ENCODE measurements at places on chromosomes 5 and 9.
A peak's percentile ranks its signal among the peaks of the same experiment; 100 is the strongest.

GRCh38 chr9:132885720-132886333, 7.1 kb downstream of the SPACA9 start:
- DNase-seq, result no peak

DNA sequence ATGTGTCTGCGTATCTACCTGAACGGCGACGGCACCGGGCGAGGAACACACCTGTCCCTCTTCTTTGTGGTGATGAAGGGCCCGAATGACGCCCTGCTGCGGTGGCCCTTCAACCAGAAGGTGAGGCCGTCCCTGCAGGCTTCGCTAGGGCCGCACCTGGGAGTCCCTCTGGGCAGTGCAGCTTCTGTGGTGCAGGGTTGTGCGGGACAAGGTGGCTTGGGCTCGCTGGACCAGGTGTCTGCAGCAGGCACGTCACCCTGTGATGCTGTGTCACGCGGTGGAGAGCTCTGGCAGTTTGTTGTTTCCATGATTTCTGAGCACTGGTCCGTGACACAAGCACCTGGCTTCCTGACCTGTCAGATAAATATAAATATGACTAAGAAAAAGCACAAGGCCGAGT, 20.7 kb downstream of the FBXW5 start:
- no peak for DNase-seq

- DNase-seq, result no peak
Observed at GRCh38 chr5:163773226-163773625, 267.8 kb downstream of the MAT2B start.

DNA sequence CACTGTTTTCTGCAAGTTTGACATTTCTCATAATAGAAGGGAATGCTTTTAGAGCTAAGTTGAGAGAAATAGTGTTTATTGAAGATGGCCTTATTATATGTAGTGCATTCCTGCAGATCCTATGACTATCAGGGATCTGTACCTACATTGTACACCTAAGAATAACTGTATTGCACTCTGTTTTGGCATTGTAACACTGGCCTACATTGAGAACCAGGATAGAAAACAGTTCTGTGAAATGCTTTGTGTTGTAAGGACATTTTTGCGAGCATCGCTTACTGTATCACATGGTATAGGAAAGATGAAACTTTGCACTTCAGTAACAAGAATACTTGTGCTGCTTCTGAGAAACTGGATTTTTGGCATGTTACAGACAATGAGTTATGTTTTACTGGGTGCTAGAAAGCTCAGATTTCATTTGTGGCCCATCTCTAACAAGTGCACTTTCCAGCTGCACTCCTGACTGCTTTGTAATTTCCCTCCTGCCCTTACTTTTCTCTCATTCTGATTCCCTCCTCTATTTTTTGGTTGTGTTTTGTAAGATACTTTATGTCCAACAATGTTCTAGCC, 30.6 kb downstream of the C9orf85 start:
- no peak for DNase-seq

GRCh38 chr5:132253452-132254320, 3.8 kb upstream of the PDLIM4 start:
- DNase-seq, result no peak

DNA sequence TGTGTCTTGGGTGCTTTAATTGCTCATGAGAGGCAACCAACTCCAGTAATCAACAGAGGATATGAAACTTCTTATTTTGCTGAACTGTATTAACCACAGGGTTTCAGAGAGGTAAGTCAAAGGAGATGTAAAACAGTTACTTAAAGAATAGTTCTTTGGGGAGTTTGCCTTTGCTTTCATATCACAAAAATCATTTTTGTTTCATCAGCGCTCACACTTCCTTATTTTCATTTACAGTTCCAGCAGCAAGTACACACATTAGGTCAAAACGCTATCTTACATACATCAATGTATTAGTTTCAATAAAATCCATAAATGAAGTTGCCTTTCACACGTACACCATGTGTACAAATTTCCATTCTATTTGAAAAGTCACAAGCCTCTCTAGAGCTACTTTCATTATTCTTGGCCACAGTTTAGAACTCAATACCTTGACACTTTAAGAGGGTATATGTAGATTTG, 50.1 kb downstream of the ST8SIA4 start:
- no peak for DNase-seq

DNA sequence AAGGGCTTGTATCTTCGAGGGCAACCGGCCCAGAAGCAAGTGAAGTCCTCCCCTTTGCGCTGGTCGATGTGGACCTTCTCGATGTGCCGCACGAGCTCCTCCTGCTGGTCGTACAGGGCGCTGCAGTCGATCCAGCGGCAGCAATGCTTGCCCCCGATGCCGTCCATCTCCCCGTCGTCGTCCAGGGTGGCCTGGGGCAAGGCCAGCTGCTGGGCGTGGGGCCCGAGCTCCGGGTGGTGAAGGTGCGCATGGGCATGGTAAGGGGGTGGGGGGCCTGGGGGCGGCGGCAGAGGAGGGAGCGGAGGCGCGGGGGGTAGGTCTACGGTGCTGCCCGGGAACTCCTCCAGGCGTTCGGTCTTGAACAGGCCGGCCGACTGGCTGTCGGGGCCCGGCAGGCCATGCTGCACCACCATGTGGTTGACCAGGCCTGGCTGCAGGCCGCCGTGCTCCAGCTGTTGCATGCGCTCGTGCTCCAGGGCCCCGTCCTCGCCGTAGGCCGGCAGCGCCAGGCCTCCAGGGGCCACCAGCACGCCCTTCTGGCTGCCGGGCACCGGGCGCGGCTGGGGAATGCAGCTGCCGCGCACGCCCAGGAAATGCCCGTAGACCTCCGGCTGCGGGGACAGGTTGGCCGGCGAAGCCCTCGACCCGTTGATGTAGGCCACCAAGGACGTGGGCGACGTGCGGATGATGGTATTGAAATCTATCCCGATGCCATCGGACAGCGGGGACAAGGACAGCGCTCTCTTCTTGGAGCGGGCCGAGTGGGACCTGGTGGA, 181.8 kb downstream of the GLIS3 start:
- DNase-seq, result peak; percentile 1

DNA sequence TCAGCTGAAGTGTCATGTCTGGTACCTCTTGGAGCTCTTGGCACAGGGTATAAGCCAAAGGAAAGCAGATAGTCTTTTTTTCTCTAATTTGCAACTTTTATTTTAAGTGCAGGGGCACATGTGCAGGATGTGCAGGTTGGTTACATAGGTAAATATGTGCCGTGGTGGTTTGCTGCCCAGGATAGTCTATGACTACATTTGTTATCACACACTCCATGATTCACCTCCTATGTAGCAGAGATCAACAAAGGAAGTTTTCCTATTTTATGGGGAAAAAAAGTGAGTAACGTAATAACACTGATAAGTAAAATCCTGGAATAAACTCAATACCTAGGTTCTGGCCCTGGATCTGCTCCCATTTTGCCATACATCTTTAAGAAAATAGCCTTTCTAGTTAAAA, 234.6 kb downstream of the CAAP1 start:
- DNase-seq, result no peak

DNA sequence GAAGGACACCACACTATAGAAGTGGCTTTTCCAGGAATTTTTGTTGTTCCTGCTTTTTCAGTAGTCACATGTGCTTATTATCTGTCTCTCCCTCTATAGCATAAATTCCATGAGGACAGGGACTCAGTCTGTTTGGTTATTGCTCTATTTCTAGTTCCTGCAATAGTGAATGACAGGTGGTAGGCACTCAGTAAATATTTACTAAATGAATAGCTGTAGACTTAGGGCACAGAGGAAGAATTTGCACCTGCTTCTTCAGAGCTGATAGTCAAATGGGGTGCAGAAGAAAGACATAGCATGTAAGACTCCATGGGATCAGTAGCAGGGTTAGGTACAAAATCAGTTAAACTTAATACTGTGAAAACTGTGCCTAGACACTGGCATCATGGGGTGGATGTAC, 580.2 kb downstream of the CCDC171 start:
- no peak for DNase-seq

- DNase-seq, result no peak
Observed at GRCh38 chr5:129679671-129680070, 68.2 kb upstream of the MINAR2 start.

DNA sequence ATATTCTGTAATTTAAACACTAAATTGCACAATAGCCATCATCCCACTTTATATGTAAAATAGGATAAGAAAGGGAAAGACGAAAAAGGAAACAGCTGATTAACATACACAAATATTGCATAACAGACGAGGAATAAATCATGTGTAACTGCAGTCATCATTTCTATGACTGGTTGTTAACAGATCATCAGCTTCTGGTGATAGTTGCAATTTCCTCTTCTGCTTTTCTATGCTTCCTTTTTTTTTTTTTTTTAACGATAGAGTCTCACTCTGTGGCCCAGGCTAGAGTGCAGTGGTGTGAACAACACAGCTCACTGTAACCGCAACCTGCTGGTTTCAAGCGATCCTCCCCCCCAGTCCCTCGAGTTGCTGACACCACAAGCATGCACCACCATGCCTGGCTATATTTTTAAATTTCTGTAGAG, 22.5 kb upstream of the JAKMIP2 start:
- no peak for DNase-seq

DNA sequence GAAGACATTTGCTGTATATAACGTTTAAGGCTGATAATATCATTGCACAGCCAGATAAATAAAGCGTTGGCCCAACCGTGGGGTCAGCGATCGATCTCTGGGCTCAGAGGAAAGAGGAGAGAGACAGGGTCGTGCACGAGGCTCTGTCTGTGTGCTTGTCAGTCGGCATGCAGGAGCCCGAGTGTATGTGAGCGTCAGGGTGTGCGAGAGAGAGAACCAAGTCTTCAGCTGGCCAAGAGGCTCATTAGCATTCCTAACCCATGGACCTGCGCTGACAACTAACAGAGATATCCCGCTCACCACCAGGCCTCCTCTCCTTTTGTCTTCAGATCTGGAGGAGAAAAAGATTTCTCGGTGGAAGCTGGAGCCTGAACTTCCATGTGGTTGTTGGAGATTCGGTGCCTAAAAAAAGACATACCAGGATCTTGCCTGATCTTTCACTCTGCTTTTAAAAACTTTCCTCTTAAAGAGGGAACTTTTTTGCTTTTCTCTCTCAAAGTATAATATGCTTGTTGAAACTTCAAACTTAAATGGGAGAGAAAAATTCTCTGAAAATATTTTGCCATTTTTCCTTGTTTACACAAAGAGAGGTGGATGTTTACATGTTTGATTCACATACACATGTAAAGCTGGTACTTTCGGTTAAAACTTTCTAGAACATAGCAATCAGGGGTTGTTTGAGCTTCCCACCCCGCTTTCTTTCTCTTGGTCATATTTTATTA, 16.5 kb downstream of the NR2F1 start:
- DNase-seq, result no peak

GRCh38 chr5:64789457-64789856, 20.7 kb downstream of the CWC27 start:
- no peak for DNase-seq

DNA sequence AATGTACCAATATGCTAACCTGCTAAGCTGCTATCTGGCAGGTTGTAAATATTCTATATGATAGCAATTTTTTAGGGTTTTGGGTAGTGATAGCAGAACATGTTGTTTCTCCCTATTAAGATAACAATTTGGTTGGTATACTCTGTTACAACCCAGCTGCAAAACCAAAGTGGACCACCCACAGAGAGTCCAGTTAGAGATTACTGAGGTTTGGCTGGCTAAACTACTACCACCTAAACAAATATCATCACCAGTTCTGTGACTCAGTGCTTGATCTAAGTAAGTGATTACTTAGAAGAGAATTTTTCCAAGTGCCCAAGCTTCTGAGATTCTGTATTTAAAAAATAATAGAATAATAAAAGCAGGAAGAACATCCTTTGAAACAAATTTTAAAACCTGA, 72.3 kb downstream of the XRCC4 start:
- DNase-seq, result no peak

GRCh38 chr5:58201922-58202648, 257.8 kb downstream of the PLK2 start:
- no peak for DNase-seq

- DNase-seq, result no peak
Observed at GRCh38 chr9:89719202-89719601, 114.4 kb downstream of the GADD45G start.

DNA sequence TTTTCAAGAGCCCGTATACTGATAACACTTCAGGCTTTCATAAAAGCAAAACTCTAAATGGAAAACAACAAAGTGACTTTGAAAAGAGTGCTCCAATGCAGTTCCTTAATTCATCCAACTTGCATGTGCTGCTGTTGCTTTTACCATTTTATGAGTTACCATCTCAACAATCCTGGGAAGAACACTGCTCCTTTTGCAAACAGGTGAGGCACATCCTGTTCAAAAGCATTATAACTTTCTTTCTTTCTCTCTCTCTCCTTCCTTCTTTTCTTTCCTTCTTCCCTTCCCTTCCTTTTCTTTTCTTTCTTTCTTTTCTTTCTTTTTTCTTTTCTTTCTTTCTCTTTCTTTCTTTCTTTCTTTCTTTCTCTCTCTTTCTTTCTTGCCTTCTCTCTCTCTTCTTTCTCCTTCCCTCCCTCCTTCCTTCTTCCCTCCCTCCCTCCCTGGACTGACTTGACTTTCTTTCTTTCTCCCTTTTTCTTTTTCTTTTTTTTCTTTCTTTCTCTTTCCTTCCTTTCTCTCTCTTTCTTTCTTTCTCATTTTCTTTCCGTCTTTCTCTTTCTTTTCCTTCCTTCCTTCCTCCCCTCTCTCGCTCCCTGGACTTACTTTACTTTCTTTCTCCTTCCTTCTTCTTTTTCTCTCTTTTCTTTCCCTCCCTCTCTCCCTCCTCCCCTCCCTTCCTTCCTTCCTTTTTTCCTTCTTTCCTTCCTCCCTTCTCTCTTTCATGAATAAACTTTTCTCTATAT, 11.2 kb upstream of the PARP8 start:
- DNase-seq, result no peak

GRCh38 chr9:4540425-4540824, 50.2 kb downstream of the SLC1A1 start:
- DNase-seq, result no peak

GRCh38 chr9:131045300-131046092, 36.5 kb downstream of the LAMC3 start:
- DNase-seq, result peak; percentile 6

GRCh38 chr9:123868002-123868401, 61.9 kb downstream of the DENND1A start:
- DNase-seq, result no peak

DNA sequence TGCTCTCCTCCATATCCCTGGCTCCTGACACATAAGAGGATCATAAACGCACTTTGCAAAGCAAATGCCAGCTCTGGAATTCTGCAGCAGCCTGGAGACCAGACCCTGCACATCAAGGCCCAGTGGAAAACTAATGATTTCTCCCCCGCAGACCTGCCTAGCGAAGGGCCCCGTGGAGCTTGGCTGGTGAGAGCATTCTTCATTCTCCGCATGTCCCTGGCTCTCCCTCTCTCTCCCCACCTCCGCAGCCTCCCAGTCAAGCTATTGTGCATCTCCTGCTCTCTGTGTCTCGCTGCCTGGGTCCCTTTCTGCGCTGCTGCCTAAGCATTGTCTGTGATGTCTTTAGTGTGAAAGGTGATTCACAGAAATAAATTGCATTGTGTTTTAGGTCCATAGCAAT, 46.7 kb downstream of the GRIA1 start:
- no peak for DNase-seq

- DNase-seq, result no peak
Observed at GRCh38 chr5:110346893-110347358, 379.5 kb downstream of the TMEM232 start.

GRCh38 chr5:138620663-138621224, 45.5 kb upstream of the HSPA9 start:
- DNase-seq, result no peak

Data from stimulated activated naive CD4-positive, alpha-beta T cell (primary cell).